ENCODE measurements at places on chromosomes 16 and 17. TPM values are rescaled to one million over a fixed set of nuclear protein-coding genes. Genes with fewer than 3 reads are reported as not detected.

- no peak for DNase-seq
Measured at GRCh38 chr16:7714775-7715174, 382.1 kb downstream of the RBFOX1 start.

GRCh38 chr17:18954321-18954720, 2.4 kb downstream of the SLC5A10 start:
- no peak for DNase-seq

DNA sequence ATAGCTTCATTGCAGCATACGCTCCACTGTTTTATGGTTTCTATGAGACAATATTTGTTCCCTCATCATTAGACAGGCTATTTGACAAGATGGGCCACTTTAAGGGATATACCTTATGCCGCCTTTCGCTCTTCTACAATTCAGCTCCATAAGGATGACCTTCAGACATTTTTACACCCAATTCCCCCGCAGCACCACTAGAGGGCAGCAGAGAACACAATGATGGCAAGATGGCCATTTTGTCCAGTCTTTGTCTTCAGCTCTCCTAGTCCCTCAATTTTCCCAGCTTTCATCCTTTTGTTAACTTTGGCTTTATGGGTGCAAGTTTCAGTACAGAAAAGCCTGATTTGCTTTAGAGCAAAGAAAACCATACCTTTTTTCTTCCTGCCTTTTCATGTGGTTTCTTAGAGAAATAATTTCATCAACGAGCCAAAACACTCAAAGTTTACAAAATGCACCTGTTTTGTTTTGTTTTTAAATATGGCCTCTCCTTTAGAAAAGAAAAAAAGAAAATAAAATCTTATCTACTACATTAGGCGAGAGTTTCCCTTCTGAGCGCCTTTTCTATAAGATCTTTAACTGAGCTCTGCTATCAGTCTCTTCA, 355.3 kb downstream of the TOX3 start:
- peak; percentile 21 for DNase-seq

DNA sequence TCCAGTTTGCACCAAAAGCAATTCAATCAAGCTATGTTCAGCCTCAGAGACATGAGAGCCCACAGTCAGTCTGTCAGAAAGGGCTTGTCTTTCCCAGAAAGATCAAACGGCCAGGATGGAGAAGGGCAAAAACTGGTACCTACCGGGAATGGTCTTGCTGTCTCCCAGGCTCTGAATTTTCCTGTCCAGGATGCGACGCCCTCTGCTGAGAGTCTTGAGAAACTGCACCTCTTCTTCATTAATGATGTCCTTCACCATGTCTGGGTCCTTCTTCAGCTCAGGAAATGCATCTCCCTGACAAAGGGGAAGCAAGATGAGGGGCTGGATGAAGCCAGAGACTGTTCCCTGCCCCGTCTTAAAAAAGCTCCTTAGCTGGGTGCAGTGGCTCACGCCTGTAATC, 15.8 kb upstream of the EXOSC6 start:
- no peak for DNase-seq

DNA sequence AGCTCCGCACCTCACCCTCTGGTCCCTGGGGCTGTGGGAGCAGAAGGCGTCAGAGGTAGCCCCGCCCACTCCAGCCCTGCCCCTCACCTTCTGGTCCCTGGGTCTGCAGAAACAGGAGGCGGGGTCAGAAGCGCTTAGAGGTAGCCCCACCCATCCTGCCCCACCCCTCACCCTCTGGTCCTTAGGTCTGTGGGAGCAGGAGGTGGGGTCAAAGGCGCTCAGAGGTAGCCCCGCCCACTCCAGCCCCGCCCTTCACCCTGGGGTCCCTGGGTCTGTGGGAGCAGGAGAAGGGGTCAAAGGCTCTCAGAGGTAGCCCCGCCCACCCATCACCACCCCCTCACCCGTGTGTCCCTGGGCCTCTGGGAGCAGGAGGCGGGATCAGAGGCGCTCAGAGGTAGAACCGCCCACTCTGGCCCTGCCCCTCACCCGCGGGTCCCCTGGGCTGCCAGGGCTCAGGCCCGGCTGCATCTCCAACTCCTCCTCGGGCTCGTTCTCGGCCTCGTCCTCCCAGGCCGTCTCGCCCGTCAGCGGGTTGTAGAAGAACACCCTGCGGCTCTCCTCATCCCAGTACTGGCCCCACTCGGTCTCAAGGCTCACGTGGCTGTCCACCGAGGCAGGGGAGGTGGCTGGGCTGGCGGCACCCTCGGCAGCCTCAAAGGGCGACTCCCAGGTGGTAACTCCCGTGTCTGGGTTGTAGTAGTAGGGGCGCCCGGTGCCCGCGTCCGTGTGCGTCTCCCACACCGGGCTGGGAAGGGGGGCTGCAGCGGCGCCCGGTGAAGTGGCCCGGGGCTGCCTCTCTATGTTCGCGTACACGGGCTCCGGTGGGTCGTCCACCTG, 27.2 kb downstream of the ARHGAP27 start:
- no peak for DNase-seq

DNA sequence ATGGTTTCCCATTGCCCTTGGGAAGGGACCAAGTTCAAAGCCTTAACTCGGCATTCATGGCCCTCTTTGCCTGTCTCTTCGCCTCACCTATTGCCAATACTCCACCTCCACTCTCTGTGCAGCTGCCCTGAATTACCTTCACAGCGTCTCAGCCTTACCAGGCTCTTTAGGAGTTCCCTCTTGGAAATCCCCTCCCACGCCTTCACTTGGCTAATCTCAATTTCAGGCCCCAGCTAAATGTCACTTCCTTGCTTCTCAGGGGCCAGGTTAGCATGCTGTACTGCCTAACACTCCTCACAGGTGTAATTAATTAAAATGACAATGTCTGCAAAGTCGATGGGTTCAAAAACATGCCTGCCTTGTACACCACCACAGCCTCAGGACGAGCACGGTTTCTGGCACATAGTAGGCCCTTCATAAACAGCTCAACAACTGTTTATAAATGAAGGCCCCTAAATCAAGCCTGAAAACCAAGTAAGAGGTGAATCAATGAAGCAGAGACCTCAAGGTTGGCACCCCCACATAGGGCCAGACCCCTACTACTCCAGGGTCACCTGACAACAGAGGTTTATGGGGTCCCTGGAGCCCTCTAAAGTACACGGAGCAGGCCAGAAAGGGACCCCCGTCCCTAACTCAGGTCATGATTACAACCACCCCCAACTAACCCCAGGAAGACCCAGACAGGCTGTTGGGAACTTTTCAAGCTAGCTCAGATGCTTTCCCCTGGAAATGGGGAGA, 11.2 kb upstream of the EEF2K start:
- no peak for DNase-seq

TRAPPC2L gene
- 54.1 TPM for total RNA-seq

SALL1 gene
- total RNA-seq, result under 0.01 TPM

GRCh38 chr16:56279132-56279531, 87.8 kb downstream of the GNAO1 start:
- DNase-seq, result peak; percentile 42

- DNase-seq, result no peak
Measured at GRCh38 chr17:32488604-32489180, 1.9 kb downstream of the CDK5R1 start.

GRCh38 chr16:13552062-13552959, 367.6 kb upstream of the ERCC4 start:
- no peak for DNase-seq

All from thymus (tissue), 14 donors.